ENCODE measurements at places on chromosomes 11 and 22.

GRCh38 chr22:18954990-18955571 is 19.0 kb upstream of the PRODH start:
- no peak for DNase-seq

DNA sequence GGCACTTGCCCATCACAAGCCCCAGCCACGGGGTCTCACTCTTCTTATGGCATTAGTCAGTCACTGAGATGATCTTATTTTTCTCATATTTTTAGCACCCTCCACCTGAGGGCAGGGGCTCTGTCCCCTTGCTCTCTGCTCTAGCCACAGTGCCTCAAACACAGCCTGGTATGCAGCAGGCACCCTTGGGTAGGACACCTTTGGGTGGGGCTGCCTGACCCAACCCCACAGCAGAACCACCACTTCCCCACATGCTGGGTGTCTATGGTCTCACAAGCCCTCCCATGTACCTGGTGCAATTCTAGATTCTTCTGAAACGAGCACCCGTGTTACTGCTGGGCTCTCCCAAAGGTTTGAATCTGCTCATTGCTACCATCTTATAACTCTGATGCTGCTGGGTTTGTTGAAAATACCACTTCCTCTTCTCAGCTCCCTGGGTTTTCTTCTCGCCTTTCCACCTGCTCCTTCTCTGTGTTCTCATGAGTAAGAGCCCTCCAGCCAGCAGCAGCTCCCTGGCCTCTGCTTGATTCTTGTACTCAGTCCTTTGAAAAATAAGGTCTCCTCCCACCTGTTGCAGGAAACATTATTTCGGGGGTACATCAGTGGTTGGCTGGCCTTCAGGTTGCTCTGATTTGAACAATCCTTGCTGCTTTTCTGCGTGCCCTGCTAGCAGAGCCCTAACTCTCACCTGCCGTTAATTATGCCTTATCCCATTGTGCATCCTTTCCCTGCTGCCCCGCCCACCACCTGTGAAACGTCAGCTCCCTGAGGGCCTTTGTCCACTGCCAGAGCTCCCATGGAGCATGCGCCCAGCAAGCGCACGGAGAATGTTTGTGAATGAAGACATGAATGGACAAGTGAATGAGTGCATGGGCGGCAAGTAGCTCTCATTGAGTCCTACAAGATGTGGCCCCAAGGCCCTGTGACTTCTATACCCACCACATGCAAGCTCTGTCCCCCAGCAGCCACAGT is 1181.6 kb downstream of the TBC1D22A start:
- DNase-seq: no peak

DNA sequence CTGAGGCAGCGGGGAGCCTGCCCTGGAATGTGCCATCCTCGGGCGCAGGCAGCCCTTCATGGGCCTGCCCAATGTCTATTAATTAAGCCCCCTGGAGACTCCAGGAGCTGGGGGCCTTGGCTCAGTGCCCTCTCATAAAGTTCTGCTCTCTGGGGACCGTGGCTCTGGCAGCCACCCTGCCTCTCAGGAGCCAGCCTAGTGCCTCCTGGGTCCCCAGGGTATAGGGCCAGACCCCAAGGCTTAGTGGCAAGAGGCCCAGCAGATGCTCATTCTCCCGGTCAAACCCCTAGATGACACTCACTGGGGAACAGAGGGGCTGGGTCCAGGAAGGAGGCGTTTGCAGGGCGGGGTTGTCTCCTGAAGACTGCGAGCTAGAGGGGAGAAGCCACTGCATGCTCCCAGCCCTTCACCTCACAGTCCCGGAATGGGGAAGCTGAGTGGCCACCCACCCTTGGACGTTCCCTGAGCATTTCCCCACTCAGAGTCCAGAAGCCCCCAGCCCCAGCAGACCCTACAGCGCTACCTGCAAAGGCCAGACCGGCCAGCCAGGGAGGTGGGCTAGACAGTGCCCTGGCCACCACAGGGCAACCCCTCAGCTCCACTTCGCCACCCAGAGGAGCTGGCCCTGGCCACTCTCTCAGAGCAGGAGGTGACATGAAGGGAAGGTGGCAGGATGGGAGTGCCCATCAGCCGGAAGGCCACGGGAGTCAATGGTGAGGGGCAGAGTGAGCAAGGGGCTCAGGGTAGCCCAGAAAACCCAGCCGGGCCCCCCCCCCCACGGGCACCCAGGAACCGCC is 83.0 kb downstream of the CDKN1C start:
- DNase-seq: no peak

DNA sequence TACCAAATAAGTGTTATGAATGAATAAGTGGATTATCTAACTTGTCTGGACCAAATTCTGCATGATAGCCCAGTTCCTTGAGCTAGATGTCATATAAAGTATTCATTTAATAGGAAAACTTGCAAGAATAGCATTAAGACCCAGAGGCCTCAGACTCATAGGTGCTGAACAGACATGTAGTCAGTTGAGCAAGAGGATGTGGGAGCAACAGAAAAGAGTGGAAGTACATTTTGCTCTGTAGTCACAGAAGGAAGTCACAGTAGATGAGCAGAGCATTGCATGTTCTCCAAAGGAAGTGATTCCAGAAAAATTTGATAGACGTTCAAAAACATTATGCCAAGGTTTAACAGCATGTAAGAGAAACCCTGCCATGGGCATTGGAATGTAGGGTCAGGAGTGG is 9.5 kb downstream of the HOATZ start:
- DNase-seq: no peak

GRCh38 chr11:126140201-126140925 is 71.1 kb downstream of the RPUSD4 start:
- no peak for DNase-seq

DNA sequence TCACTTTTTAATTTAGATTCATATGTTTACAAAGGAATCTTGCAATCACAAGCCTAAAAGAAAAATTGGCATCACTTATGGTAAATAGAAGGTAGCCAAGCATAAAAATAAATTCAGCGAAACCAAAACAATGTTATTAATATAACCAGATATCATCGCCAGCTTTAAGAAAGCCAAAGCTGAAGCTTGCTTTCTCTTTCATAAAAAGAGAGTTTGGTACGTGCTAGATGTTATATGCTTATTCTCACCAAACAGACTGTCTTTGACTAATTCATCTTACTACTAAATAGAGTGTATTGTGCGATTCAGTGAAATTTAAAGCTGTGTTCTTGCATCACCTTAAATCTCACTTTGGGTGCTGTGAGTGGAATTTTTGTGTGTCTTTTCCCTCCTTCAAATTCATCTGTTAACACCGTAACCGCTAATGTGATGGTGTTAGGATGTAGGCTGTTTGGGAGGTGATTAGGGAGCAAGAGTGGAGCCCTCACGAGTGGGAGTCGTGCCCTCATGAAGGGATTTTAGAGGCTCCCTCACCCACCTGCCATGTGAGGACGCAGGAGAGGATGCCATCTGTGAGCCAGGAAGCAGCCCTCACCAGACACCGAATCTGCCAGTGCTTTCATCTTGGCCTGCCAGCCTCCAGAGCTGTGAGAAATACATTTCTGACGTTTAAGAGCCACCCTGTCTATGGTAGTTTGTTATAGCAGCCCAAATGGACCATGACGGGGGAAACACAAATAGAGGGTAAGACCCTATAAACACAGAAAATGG is 134.1 kb upstream of the TMEM45B start:
- no peak for DNase-seq

GRCh38 chr11:86795949-86796348 is 4.4 kb upstream of the PRSS23 start:
- DNase-seq: no peak

GRCh38 chr11:115696563-115696962 is 192.3 kb upstream of the CADM1 start:
- DNase-seq: no peak

DNA sequence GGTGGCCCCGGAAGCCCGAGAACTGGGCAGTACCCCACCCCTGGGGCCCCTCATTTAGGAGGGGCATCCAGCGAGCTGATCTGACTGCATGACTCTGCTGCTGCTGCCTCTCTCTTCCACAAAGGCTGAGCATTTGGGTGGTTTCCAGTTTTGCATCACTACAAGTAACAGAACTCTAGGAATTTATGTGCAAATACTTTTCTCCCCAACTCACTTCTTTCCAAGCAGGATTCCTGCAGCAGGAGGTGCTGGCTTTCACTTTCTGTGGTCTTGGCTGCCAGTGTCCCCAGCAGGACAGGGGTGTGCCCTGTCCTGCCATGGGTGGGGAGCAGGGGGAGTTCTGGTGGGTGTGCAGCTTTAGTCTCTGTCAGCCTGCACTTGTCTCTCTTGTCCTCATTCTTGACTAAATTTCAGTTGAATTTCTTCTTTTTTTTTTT is 21.2 kb downstream of the UPB1 start:
- DNase-seq: no peak

DNA sequence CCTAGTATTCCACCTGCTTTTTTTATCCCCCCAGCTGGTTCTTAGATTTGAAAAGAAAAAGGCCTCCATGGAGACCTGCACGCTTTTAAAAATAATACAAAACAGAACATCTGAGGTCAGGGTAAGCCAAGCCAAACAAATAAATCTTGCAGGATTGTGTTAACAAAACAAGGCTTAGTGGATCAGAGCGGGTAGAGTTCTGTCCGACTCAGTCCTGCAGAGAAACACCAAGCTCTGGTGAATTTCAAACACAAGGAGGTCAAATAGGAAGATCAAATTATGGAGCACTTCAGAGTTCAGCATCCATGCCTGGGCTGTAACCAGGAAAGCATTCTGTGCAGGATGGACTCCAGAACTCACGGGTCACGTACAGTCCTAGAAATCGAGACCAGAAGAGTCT is 86.9 kb downstream of the SYN3 start:
- DNase-seq: no peak

- no peak for DNase-seq
Measured at GRCh38 chr11:66646828-66647227, 8.3 kb downstream of the RBM4 start.

DNA sequence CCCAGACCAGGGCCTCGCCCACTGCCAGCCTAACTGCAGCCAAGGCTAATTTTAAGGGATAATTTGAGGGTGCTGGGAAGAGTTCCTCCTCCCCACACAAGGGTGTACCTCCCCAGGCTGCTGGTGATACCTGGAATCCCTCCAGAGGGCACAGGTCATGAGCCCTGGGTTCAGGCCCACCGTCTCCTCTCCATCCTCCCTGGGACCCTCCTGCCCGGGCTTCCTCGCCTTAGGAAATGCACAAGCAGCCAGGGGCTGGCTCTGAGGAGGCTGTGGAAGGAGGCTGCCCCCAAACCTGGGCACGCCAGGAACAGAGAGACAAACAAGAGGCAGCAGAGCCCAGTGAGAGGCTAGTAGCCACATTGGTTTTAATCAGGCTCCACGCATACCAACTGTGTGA is 16.6 kb upstream of the TSKU start:
- no peak for DNase-seq

DNA sequence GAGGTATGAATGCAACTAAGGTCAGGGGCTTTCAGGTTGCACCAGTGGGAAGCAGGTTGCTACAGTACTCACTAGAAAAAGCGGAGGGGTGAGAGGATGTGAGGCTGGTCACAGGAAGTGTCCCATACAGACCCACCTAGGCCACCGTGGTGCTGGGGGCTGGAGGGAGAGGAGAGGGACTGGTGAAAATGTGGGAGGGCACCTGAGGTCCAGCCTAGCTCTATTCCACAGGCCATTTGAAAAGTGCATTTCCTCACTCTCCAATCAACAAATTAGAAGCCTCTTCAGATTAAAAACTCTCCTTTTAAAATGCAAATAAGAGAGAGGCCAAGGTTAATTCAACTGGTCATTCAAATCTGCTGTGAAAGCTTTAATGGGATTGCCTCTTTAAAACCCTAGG is 38.6 kb upstream of the NCAM1 start:
- DNase-seq: no peak

GRCh38 chr11:125257190-125257579 is 92.6 kb downstream of the PKNOX2 start:
- no peak for DNase-seq

DNA sequence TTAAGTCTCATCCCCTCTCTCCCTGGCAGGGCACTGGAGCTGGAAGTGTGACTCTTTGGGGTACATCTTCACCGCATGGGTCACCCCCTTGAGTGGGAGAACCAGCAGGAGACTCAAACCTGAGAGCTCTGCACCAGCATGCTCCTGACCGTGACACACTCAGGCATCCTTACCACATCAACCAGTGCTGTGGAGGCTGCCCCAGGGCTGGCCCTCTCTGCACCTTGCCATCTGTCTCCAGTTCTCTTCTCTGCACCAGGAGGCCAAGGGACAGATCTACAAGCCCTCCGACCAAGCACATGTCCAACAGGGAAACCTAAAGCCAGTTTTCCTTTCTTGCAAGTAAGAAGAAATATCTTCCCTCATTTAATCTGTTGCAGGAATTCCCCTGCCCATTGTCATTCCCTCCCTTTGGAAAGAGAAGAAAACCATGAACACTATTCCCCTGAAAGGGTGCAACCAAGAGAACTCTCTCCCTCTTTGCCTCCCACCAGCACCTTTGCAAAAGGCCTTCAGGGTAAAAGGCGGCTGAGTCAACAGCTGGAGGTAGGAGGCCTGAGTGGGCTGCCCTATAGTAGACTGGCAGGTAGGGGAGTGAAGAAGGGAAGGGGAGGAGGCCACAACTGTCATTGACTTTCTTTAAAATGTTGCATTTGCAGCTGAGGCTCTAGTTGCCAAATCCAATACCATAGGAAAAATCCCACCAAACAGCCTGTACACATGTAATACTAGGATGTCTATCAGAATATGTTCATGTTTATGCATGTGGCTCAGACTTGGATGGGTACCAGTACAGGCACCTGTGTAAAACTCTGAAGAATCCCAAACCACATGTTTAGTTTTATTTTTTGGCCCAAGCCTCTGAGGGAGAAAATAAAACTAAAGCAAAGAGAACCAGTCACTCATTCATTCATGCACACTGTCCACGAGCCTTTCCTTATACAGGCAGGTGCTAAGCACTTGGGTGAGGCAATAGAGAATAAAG is 117.0 kb downstream of the WT1 start:
- DNase-seq: no peak
